Globus pallidus (tissue), 1 donor: ENCODE measurements at places on chromosomes 13 and 19.
A peak's percentile ranks its signal among the peaks of the same experiment; 100 is the strongest.

DNA sequence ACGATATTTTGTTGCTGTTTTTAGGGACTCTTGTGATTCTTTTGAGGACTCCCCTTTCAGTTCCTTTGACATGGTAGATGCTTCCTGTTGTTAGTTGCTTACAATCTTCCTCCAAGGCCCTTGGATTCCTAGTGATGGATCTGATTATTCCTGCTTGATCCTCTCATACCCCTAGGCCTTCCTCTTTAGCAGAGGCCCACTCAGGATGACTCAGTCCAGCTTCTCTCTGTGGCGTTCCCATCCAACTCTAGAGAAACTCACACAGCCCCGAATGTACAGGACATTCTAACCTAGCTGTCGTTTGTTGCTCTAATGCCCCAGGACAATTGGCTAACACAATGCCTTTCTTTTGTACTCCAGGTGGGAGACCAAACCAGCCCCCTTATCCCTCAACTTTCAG, 191.4 kb downstream of the POSTN start:
- no peak for DNase-seq

- DNase-seq: no peak
Observed at GRCh38 chr19:57465680-57466381, 8.9 kb upstream of the VN1R1 start.

GRCh38 chr19:48499316-48500090, 12.1 kb downstream of the LMTK3 start:
- DNase-seq: no peak

DNA sequence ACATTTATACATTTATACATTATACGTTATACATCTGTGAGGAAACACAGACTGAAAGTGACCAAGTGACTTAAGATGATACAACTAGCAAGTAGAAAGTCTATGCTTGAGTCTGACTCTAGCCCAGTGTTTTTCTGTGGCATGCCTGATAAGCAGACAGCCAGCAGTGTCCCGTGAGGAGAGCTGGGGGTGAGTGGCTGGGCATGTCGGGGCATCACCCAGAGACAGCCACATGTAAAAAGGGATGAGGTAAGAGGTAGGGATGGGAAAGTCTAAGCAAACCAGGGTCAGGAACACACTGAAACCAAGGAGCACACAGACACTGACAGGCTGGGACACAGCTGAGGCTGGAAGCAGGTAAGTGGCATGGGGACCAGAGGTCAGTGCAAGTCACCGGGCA, 333.2 kb downstream of the FOXO1 start:
- DNase-seq: no peak

DNA sequence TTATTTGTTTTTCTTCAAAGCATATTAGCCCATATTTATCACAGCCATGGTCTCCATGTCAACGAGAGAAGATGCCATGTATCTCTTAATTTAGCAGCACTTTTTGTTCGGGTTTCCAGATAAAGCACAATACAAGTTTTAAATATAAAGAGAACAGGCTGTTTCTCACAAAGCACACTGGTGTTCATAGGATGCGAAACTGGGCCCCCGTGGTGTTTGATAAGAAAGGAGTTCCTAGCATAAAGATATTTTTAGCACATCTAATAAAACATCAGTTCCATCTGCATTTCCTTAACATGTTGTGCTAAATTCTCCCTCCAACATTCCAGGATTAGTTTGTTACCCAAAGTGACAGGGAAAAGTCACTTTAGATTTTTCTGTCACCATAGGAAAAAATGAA, 72.4 kb upstream of the EDNRB start:
- no peak for DNase-seq

GRCh38 chr13:113671066-113672001, 4.3 kb downstream of the GRK1 start:
- no peak for DNase-seq

DNA sequence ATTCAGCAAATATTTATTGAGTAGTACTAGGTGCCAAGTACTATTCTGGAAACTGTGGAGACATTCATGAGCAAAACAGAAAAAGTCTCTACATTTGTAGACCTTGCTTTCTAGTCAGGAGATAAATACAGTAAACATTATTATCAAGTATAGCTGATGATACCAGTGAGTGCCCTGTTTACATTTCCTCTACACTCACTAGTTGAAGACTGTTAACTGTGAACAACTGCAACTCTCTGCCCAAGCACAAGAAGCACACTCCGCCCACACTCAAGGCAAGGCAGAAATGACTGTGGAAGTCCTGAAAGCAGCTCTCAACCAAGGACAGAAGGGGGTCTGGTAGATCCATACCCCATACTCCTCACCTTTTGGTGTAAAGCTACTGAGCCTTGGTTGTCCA, 837.0 kb downstream of the DIAPH3 start:
- DNase-seq: no peak

GRCh38 chr13:50580684-50581305, 262.7 kb downstream of the DLEU7 start:
- DNase-seq: no peak

DNA sequence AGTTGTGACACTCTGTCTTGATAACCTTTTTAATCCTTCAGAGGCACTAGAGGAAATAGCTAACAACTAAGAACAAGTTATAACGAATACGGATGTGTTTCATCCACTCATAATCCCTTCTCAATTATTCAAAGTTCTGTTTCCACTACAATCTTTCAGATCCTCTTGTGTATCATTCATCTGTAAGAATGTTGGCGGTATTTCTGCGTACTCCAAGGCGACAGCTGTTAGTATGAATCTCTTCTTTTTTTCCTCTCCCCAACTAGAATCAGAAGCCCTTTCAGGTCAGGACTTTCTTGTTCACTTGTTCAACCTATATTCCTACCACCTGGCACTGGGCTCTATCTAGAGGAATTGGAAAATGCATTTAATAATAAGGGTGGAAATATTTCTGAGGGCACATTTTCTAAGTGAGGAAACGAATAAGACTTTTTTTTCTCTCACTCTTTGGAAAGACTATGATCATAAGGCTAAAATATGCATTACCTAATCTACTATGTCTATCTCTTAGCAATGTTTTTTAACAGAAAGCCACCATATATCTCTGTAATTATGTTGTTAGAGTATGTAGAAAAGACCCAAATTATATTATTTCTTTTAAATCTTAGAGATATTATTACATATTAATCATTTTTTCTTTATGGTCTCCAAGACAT, 492.9 kb downstream of the PCDH20 start:
- DNase-seq: no peak

DNA sequence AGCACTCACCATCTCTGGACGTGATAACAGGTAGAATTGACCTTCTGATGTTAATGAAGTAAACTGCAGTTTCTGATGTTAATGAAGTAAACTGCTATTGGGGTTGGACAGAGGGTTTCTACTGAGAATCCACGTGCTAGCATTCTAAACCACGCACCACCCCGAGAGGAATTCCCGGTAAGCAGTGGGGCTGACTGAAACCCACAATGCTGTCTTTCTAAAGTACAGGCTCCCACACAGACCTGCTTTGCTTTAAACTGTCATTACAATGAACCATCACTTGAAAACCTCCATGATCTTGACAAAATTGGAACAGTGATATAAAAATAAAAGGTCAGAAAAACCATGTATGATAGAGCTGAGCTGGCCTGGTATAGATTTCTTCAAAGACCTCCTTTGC, 559.0 kb downstream of the FGF9 start:
- no peak for DNase-seq

DNA sequence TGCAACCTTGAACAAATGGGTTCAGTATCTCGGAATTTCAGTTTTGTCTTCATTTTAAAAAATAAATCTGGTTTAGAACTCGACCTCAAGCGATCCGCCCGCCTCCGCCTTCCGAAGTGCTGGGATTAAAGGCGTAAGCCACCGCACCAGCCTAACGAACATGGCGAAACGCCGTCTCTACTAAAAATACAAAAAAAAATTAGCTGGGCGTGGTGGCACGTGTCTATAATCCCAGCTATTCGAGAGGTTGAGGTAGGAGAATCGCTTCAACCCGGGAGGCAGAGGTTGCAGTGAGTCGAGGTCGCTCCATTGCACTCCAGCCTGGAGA, 571 bp downstream of the ZNF302 start:
- no peak for DNase-seq

GRCh38 chr19:45178262-45179071, at the start of gene BLOC1S3:
BLOC1S3 (plus strand) TSS chr19:45178784; CDS start chr19:45179297, 513 bp downstream.
- DNase-seq: peak; percentile 100

DNA sequence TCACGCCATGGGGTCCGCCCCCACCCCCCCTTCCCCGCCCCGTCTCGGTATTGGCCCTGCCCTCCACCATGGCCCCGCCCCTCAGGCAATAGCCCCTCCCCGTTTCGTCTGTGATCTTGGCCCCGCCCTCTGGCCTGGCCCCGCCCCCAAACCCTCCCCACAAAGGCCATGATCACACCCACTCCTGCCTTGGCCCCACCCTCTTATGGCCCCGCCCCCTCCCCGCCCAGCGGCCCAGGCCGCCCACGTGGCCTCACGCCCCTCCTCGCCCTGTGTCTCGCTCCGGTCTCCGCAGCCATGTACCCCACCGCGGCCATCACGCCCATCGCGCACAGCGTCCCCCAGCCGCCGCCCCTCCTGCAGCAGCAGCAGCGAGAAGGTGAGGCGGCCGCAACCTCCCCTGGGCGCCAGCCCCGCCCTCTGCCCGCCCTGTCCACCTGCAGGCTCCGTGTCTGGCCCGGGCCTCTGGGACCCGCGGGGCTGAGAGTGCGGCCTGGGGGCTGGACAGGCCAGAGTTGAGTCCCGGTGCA, 61.3 kb downstream of the CELF5 start:
- no peak for DNase-seq

- no peak for DNase-seq
Observed at GRCh38 chr13:103147961-103148360, 81.7 kb upstream of the SLC10A2 start.

DNA sequence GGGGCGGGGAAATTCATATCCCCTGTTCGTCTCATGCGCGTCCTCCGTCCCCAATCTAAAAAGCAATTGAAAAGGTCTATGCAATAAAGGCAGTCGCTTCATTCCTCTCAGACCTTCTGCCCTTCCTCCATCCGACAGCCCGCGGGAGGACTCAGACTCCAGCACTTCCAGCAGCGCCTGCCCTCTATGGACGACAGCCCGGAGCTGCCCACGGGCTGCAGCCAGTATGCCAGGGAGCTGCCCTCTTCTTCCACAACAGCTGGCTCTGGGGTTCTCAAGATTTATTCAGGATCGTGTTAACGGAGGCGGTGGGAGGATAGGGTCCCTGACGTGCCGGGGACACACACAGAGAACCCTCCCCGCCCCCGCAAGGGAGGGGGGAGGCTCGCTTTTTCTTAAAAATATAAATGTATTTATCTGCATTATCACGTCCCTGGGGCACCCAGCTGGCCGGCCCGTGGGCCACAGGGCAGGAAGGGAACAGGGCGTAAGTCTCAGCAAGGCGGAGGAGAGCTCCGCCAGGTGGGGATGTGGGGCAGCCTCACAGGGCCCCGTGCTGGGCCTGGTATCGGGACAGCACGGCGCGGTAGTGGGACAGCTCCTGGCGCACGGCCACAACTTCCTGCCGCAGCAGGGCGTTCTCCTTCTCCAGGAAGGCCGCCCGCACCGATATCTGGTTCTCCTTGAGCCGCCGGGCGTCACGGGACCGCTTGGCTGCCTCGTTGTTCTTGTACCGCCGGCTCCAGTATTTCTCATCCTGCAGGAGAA, 6.7 kb downstream of the DBP start:
- no peak for DNase-seq

DNA sequence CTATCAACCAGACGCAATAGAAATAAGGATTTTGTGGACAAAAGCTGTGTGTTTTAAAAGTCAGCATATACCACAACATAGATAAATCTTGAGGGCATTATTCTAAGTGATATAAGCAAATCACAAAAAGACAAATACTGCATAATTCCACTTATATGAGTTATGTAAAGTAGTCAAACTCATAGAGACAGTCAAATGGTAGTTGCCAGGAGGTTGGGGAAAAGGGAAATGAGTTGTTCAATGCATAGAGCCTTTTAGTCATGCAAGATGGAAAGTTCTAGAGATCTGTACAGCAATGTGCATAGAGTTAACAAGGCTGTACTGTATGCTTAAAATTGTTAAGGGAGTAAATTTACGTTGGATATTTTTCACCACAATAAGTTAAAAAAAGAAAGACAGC, 244.7 kb downstream of the DCT start:
- no peak for DNase-seq

- DNase-seq: peak; percentile 84
Observed at GRCh38 chr19:55447421-55448174, 4.5 kb upstream of the SHISA7 start.

DNA sequence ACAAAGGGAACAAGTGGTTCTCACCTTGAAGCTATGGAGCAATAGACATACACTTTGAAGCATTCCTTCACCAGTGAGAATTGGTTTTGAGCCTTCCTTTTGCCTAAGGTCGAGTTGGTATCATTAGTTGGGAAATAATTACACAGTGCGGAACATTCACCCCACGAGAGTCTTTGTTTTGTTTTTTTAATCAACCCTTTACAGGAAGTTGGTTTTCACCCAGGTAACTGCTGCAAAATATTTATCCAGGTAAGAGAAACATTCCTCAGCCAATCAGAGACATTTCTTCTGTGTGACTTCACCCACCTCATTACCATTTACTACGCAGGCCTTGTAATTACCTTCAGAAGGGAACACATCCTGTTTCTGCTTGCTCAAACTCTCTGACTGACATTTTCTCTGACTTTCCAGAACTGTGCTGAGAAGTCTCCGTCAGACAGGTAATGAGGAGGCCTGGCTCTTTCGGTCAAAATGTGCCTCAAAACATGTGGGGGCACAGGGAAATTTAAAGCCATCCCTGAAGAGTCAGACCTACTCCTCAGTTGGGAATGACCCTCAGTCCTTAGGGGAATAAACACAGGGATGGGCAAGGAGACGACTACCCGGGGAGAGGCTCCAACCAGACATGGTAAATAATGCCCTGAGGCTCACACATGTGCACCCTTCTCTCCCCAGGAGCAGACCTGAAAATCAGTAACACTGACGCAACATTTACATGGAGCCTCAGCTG, 22.7 kb upstream of the SERP2 start:
- no peak for DNase-seq

GRCh38 chr13:90738881-90739280, 608.6 kb upstream of the MIR17HG start:
- DNase-seq: no peak

DNA sequence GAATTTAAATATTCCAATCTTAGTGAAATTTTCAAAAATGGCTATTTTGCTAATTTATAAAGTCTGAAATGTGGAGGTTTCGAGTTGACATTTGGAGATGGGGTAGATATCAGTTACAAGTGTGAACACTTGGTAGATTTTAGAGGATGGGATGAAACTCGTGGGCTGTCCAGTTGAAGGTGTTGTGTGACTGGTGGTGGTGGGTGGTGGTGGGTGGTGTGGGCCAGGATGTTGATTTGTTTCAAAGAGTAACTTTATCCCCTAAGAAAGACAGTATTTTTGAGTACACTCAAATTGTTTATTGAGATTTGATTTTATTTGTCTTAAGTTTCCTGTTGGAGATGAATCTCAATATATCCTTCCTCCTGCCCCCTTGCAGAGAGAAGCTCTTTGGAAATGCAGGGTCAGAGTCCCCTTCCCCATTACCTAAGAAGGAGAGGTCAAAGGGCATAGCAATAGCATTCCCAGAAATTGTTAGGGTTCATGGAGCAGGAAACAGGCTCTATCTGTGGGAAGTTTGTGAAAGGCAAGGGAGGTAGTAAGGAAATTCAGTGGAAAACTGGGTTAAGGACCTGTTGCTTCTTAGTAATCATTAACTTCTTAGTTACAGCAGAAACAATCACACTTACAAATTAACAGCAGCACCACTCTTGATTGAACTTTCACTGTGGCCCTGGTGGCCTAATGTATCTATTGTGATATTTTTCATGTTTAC, 133.6 kb upstream of the RNF113B start:
- DNase-seq: no peak
